ENCODE measurements at places on chromosomes 3 and 15.

DNA sequence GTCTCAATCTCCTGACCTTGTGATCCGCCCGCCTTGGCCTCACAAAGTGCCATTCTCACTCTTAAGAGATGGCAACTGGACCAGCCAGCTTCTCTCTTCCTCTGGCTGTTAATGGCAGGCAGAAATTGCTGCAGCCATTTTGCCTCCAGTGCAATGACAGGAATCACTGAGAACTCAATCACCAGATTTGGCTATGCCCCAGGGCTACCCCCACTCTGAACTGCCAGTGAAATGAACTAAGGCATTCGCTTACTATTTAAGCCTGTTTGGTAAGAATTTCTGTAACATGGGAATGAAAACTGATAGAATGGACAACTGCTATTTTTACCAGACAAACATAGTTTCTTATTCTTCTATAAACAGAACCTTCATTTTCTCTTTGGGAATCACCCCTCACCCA lies 24.5 kb downstream of the FOXP1 start:
- DNase-seq = no peak

DNA sequence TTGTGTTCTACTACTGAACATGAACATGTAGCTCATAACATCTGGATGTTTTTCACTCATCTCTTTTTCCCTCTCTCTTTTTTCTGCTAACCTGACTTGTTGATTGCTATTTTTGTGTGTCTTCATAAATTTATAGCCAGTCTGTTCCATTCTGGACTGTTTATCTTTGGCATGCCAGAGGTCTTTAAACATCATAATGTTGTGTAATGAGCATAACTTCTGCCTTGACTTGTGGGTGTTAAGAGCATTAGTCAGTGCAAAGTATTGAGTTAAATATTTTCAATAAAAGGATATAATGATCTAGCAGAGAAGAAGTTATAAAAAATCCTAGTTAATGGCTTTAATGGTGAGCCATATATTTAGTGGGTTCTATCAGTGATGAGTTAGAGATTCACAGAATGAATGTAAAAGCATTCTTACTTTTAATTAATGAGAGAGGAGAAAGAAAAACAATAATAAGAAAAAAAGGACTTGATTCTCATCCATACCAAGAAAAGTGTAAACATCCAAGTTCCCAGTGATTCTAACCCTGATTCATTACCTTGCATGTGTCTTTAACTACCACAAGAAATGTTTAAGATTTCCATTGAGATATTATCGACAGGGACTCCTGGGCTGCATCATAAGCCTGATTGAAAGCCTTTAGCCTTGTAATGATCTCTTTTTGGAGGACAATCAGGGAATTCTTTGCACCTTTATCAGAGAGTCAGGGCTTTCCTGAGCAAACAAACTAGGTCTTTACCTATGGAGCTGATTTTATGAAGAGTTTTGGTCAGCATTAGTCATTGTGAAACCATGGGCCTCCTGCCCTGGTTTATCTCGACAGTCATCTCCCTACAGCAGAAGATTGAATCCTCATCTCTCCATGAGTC lies 22.9 kb downstream of the MITF start:
- no peak for DNase-seq

GRCh38 chr3:47005212-47006144 lies 26.0 kb downstream of the NBEAL2 start:
- DNase-seq = peak; percentile 9

- DNase-seq = no peak
Observed at GRCh38 chr3:43019006-43019809, 40.1 kb downstream of the GASK1A start.

DNA sequence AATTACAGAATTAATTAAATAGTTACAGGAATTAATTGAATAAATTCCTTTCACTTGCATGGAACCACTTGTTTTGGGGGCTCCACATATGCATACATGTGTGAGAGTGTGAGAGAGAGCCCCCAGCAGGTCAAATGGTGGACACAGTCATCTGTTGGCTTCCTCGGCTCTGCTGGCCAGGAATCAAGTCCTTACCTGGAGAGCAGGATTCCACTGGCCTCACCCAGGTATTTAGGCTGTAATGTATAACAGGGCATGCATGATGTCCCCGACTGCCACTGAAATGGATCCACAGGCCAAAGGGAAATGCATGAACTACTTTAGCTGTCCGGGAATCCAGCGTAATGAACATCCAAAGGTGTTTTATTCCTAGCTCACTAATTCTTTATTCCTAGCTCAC lies 139.7 kb upstream of the SMAD3 start:
- DNase-seq = no peak

DNA sequence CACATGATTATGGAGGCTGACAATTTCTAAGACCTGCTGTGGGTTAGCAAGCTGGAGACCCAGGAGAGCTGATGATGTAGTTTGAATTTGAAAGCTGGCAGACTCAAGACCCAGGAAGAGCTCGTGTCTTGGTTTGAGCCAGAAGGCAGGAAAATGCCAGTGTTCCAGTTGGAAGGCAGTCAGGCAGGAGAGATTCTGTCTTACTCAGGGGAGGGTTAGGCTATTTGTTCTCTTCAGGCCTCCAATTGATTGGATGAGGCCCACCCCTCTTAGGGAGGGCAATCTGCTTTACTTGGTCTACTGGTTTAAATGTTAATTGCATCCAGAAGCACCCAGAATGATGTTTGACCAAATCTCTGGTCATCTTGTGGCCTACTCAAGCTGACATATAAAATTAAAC lies 40.4 kb upstream of the IGF2BP2 start:
- DNase-seq = no peak

- DNase-seq = no peak
Observed at GRCh38 chr3:32097768-32098167, 8.7 kb upstream of the GPD1L start.

DNA sequence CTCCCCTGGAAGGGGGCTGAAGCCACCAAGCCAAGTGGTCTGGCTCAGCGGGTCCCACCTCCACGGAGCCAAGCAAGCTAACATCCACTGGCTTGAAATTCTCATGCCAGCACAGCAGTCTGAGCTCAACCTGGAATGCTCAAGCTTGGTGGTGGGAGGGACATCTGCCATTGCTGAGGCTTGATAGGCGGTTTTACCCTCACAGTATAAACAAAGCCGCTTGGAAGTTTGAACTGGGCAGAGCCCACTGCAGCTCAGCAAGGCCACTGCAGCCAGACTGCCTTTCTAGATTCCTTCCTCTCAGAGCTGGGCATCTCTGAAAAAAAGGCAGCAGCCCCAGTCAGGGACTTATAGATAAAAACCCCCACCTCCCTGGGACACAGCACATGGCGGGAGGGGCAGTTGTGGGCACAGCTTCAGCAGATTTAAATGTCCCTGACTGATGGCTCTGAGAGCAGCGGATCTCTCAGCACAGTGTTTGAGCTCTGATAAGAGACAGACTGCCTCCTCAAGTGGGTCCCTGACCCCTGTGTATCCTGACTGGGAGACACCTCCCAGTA lies 23.2 kb upstream of the IGSF10 start:
- DNase-seq = no peak

DNA sequence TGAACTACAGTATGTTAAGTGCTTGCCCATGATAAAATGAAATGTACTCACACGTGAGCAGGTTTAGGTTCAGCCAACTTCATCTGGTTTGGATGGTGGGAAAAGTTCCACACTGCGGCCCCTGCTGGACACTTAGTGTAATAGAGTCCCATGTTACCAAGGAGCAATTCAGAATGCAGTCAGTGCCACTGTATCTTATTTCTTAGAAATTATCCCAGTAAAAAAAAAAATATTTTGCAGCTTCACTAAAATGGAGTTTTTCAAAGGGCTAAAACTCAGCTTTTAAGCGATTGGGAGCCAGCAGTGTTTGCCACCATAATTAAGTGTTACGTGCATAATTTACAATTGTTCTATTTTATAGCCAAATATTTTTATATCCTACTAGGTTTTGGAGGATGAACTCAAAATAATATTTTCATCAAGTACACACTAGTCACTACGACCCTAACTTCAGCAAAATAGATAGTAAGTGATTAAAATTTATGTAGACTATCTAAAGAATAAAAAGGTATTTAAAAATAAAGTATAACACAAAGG lies 371.7 kb upstream of the GBE1 start:
- DNase-seq = peak; percentile 26

GRCh38 chr3:23928524-23928923 lies 11.6 kb downstream of the RPL15 start:
- DNase-seq = no peak

DNA sequence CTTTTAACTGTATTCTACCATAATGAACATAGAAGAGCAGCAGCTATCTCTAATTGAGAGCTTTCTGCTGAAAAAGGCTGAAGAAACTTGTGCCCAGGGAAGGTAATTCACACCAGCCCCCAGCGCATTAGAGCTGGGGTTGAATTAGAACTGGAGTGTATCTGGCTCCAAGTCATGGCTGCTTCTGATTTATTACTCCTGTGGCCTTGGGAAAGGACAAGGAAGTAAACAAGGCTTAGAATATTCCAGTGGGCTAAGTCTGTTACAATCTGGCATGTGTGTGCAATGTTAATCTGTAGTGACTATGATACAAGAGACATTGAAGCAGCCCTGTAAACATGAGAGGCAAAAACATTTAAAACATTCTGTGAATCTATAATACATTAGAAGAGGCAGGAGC lies 18.1 kb downstream of the CPA3 start:
- DNase-seq = no peak

DNA sequence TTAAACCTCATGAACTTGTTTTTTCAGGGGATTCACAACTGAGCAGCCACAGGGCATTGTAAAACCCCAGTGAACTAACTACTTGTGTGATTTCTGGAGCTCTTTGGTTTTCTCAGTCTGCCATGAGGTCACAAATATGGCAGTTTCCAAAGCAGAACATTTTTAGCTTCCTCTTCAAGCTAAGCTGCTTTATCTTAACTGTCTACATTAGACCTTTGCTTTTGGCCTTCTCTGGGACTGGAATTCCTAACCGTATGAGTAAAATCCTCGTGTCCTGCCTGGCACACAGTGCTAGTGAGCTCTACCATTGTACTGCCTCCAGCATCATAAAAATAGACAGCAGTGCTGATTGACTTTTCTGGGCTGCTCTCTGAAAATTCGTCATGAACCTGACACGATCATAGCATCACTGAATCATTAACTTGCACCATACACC lies 22.1 kb downstream of the CDIN1 start:
- no peak for DNase-seq

- DNase-seq = no peak
Observed at GRCh38 chr15:80778621-80778963, 578 bp upstream of the CEMIP start.

GRCh38 chr3:77466562-77467115 lies 426.7 kb downstream of the ROBO2 start:
- DNase-seq = no peak

DNA sequence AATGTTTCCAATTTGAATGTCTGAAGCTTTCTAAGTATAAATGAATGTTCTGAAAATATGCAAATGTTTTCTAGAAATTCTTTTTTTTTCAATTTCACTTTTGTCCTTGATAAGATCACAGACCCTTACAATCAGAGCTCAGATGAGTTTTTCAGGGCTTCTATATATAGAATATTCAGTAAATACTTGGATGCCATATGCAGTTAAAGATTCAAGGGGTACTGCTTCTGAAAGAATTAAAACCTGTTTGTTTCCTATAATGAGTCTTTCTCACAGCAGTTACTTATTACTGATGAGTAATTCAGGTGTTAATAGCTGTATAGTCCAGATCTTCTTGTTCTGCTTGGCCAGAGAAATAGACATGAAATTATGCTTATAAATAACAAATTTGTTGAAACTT lies 812.6 kb downstream of the ZPLD1 start:
- no peak for DNase-seq

- DNase-seq = no peak
Observed at GRCh38 chr15:86973284-86973844, 893.7 kb downstream of the AGBL1 start.

Data from activated naive CD4-positive, alpha-beta T cell treated with anti-CD3 and anti-CD28 coated beads, Interleukin-2, amount 50 U/mL, for 16 hours (primary cell).